ENCODE measurements at places on chromosomes 13 and 19. TPM values are rescaled to one million over a fixed set of nuclear protein-coding genes. Genes with fewer than 3 reads are reported as not detected.

DNA sequence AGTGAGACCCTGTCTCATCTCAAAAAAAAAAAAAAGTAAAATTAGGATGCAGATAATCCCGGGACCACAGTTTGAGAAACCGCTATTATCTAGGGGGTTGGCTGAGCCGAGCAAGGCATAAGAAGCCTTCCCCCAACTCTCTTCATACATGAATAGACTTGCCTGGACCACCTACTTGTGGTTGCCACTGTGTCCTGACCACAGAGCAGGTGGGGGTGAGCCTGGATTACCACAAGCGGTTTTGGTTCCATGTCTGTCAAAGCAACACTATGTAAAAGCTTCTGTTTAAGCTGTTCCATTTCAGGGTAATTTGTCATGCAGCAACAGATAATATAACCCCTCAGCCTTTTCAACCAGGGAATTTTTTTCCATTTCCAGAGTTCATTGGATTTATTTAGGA, 3.3 kb upstream of the NAPA start:
- DNase-seq = no peak

- DNase-seq = peak; percentile 86
Observed at GRCh38 chr19:41570639-41571112, 5.3 kb upstream of the CEACAM21 start.

SAMD4B gene
- total RNA-seq = 65.8 TPM

- DNase-seq = no peak
Observed at GRCh38 chr19:6464070-6464873, at the start of gene CRB3. CRB3 (plus strand) TSS chr19:6464271; CDS start chr19:6464702, 431 bp downstream.

TMEM238 gene
- 0.65 TPM for total RNA-seq

DNA sequence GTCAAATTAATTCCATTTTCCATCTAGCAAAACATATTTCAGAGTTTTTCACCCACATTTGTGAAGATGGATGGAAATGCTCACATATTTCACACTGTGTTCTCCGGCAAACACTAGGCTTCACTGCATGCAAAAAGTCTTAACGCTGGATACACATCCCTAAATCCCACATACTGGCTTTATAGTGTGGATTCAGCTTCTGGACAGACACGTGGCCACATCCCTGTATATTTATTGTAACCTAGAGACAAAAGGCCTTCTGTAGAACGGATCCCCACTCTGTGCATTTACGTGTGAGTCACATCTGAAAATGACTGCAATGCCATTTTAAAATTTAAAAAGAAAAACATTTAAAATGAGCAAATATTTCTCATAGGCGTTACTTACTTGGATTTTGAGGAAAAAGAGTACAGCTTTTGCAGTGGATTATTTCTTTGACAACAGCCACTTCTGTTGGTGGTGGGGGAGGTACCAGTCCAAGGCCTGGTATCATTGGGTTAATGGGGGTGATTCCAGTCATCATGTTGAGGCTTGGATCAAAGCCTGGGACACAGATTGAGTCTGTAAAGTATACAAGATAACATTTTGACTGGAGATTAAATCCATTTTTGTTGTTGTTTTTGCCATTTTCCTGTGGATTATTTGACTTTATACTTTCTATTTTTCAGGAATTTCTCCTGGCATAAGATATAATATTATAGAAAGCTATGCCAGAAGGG, 337.7 kb downstream of the DNAJC15 start:
- no peak for DNase-seq

CCDC70 gene
- not detected for total RNA-seq

GRCh38 chr19:40807147-40808020, 8.4 kb downstream of the EGLN2 start:
- no peak for DNase-seq

DNA sequence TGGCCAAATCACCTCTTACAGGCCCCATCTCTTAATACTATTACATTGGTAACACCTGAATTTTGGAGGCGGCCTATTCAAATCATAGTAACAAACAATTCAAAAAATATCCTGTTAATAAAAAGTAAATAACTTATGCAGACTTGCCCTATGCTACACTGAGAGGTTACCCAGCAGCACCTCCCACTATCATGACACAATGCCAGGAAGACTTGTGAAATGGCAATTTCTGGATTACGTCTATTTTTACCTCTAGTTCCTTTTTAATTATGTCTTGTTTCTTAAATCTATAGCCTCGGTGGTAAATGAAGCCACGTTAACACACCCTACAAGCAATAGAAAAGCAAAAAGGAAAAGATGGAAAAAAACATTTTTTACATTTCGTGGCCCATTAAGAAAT, 6.2 kb upstream of the DZIP1 start:
- no peak for DNase-seq

- peak; percentile 84 for DNase-seq
Observed at GRCh38 chr19:54248016-54248601, 5.5 kb upstream of the LILRA6 start.

- DNase-seq = no peak
Observed at GRCh38 chr13:109200556-109200955, 571.1 kb downstream of the MYO16 start.

RASGRP4 gene
- total RNA-seq = 1.5 TPM

GRCh38 chr13:97432232-97432916, 1.6 kb upstream of the RAP2A start:
- no peak for DNase-seq

- no peak for DNase-seq
Observed at GRCh38 chr19:2274185-2274711, 7.7 kb downstream of the PEAK3 start.

- DNase-seq = no peak
Observed at GRCh38 chr19:1162404-1163282, 11.4 kb downstream of the SBNO2 start.

- DNase-seq = no peak
Observed at GRCh38 chr19:9823816-9824215, 3.9 kb upstream of the UBL5 start.

CXCL17 gene
- total RNA-seq = not detected

DNA sequence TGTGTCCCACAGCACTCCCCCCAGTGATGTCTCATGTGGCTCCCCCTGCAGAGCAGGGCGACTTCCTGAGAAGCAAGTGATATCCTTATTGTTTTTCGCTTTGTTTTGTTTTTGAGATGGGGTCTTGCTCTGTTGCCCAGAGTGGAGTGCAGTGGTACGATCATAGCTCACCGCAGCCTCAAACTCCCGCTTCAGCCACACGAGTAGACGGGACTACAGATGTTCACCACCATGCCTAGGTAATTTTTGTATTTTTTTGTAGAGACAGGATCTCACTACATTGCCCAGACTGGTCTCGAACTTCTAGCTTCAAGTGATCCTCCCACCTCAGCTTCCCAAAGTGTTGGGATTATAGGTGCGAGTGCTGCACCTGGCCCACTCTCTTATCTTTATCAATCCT, 5.0 kb downstream of the CEP89 start:
- no peak for DNase-seq

DNA sequence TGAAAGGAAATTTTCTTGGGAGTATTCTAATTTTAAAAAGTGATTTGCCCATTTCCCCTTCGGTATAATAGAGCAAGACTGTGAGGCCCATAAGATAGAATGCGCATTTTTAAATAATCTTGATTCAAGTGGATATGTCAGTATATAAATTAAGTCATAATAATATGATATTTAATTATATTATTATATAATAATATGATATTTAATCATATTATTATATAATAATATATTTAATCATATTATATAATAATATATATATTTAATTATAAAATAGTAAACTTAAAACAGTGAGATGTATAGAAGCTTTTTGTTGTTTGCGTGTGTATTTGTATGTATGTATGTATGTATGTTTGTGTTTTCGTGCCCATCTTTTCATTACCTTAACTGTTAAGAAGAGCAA, 682.5 kb downstream of the PCDH9 start:
- no peak for DNase-seq

DNA sequence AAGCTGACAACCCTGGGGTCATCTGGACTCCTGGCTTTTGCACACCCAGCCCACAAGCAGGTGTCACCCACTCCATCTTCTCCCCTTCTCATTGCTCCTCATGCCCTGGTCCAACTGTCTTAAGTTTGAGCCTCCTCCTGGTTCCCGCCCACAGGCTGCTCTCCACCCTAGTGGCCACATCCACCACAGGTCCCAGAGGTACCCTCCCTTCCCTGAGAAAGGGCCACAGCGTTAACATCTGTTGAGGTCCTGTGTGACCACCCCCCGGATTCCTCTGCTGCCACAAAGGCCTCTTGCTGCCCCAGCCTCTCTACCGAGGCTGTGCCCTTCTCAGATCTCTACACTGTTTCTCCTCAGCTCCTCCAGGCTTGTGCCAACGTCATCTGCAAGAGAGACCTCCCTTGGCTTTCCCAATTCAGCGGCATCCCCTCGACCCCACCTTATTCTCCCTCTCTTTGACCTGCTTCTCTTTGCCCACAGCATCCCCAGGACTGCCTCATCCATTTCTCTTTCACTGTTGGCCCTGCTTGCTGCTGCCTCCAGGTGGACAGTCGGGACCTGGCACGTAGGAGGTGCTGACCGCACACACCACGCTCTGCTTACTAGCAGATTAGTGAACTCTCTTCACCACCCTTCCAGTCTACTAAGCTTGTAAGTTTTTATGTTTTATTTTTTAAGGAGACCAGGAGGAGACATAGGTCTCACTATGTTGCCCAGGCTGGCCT, 33.3 kb downstream of the SUGP2 start:
- no peak for DNase-seq

GRCh38 chr13:30837227-30838159, 68.6 kb upstream of the MEDAG start:
- DNase-seq = no peak

Data from cardiac septum (tissue), 1 donor.